ENCODE measurements at places on chromosomes 7 and 10.
A peak's percentile ranks its signal among the peaks of the same experiment; 100 is the strongest.

- DNase-seq = no peak
Measured at GRCh38 chr10:43340619-43341018, 30.8 kb upstream of the FXYD4 start.

- no peak for DNase-seq
Measured at GRCh38 chr7:47649919-47650318, 68.0 kb upstream of the TNS3 start.

DNA sequence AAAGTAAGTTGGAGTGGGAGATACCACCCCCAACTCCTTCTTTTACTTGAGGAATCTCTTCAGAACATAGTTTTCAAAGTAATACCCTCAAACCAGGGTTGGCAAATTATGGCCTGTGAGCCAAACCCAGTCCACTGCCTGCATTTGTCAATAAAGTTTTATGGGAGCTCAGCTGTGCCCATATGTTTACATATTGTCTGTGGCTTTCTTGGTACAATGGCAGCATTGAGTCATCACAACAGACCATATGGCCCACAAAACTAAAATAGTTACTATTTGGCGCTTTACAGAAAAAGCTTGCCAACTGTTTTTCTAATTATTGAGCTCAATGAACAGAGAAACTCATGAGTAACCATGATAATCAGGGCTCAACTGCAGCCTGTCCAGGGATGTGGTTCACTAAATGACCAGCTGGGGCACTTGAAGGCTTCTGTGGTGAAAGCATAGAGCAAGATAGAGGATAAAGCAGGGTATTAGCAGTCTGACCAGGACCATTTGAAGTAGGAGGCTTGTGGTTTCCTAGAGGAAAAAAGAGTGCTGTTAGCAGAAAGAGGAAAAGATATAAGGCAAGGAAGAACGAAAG, 196.0 kb upstream of the GRB10 start:
- DNase-seq = peak; percentile 33

DNA sequence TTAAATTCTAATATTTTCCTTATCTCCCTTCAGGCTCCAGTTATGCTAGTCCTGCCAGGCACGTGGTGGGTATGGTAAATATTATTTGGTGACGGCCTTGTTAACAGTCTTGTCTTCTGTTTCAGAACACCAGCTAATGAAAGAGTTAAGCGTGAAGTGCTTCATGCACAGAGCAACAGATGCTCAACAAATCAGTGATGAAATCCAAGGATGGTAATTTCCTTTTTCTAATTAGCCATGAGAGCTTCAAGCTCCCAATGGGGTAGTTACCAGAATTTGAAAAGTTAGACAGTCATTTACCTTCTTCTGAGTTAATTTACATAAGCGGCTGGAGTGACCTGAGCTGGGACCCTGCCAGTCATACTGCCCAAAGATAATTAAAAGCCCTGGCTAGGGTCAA, 1.9 kb upstream of the OTUD1 start:
- no peak for DNase-seq

DNA sequence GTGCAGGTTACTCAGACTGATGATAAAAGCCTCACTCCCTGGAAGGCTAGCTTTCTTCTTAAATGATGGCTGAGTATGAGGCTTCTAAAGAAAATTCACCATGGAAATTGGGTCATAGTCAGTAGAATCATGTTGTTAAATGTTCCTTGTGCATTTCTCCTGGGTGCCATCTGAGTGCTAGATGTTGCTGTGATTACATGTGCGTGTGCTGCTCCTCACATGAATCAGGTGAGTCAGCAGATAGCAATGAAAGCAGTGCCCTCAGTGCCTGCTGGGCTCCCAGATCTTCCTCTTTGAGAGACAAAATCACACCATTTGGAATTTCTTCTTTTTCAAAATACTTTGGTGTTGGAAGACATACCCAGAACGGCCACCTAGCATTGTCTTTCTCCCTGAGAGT, 331.7 kb downstream of the XPNPEP1 start:
- DNase-seq = no peak

DNA sequence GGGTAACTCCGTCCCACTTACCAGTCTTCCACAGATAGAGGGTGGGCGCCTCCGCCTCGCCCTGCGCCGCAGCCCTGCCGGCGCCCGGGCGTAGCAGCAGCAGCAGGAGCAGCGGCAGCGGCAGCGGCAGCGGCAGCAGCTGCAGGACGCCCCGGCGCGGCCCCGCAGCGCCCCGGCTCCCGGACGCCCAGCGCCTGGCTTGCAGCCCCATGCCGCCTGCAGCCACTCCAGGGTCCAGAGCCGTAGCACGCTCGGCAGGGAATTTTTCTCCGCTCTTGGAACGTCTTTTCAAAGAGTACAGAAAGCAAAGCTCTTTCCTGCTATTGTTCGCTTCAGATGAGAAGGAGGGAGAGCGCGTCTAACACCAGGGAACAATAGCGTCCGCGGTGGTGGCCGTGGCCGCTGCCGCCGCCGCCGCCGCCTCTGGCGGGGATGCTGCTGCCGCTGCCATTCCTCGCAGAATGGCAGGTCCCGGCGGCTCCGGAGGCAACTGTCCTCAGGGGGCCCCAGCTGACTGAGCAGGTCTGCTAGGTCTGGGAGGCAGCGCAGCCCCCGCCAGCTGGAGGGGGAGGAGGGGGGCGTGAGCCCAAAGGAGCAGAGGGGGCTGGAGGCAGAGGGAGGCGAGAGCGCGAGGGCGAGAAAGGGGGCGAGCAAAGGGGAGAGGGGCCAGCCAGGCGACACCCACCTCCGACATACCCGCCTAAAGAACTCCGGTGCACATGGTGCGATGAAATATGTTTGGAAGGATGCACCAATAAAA, at the start of gene THSD7A:
Gene THSD7A (minus strand): TSS at position 463 of the 760 bp plus-strand sequence. CDS start 252 bp downstream, at position 211.
- DNase-seq = peak; percentile 22

- DNase-seq = no peak
Measured at GRCh38 chr10:124074501-124075109, 18.8 kb downstream of the CHST15 start.

- DNase-seq = no peak
Measured at GRCh38 chr7:7673240-7673550, 32.6 kb downstream of the UMAD1 start.

DNA sequence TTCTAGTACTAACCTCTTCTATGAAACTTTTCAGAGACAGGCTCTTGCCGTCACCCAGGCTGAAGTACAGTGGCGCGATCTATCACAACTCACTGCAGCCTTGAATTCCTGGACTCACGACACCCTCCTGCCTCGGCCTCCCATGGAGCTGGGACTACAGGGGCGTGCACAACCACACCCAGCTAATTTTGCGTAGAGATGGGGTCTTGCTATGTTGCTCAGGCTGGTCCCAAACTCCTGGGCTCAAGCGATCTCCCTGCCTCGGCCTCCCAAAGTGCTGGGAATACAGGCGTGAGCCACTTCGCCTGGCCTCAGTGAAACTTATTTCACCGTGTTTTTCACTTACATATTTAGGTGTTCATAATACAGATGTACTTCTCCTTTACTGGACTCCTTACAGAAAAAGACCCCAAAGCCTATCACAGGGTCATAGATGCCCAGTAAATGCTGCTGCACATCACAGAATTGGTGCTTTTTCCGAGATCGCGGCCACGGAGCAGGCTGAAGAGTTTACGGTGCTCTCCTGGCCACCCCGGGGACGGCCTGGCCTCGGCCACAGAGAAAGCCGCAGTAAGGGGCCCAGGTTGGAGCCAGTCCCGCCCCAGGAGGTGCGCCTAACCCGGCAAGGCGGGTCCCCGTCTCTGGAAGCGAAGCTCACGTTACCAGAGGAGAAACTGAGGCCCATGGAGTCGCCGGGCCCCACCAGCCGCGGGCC, 595 bp downstream of the TBL2 start:
- peak; percentile 25 for DNase-seq

GRCh38 chr7:92794831-92795230, 41.5 kb downstream of the CDK6 start:
- no peak for DNase-seq

DNA sequence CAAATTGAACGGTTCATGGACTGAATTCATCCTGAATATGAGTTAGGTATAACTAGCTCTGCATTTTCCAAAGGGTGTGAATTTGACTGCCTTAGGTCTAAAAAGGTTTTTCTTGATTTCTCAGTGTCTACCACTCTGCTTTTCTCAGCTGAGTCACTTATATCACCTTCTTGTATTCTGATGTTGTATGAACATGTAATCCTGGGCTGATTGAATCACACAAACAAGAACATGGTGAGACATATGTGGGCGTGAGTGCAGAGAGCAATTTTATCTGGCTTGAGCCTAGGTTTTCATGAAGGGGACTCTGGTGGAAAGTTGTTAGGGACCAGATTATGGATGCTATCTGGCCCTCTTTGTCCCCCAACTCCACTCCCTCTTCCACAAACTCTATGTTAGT, 239.8 kb downstream of the SUGCT start:
- DNase-seq = no peak

- DNase-seq = no peak
Measured at GRCh38 chr10:11114269-11114668, 96.6 kb downstream of the CELF2 start.

GRCh38 chr7:143426479-143427142, 16.6 kb upstream of the TAS2R60 start:
- DNase-seq = no peak

All from fibroblast of the aortic adventitia (primary cell).